ENCODE measurements at places on chromosomes 13 and 19.

- no peak for DNase-seq
Measured at GRCh38 chr19:28305513-28305912, 907.4 kb downstream of the UQCRFS1 start.

- DNase-seq = no peak
Measured at GRCh38 chr13:82803341-82803740, 1078.9 kb downstream of the SLITRK1 start.

GRCh38 chr19:35777086-35777841 is 1.9 kb downstream of the ARHGAP33 start:
- DNase-seq = no peak

- no peak for DNase-seq
Measured at GRCh38 chr13:22915442-22916082, 265.2 kb upstream of the SGCG start.

DNA sequence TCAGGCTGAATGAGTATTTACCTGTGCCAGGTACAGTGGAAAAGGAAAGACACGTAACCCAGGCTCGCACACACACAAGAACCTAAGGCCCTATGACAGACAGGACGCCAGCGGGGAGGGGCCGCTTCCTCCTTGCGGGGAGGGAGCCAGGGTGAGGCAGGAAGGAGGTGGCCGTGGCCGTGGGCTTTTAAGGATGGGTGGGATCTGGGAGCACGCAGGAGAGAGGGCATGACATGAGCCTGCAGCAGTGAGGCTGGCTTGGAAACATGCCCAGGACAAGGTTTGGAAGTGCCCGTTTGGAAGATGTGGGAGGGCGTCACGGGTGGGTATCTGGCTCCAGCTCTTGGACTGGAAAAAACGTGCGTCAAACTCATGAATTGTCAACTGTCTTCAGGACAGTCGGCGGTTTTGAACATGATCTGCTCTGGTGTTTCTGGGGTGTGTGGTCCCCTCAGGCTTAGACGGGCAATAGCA is 20.1 kb downstream of the SH3GL1 start:
- no peak for DNase-seq

DNA sequence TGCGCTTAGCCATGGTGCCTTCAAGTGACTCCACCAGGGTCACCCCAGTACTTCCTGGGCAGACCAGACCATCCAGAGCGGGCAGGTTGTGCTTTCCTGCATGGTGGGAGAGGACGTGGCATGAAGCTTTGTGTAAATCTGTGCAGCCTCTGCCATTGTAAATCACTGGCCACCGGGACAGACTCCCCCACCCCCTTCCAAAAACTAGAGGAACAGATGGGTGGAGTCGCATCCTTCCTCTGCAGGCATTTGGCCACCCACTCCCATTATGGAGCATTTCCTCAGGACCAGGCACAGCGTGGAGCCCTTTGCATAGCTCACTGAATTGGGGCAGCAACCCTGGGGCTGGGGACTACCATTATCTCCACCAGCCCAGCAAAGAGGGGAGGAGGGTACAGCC is 8.2 kb downstream of the BCKDHA start:
- no peak for DNase-seq

DNA sequence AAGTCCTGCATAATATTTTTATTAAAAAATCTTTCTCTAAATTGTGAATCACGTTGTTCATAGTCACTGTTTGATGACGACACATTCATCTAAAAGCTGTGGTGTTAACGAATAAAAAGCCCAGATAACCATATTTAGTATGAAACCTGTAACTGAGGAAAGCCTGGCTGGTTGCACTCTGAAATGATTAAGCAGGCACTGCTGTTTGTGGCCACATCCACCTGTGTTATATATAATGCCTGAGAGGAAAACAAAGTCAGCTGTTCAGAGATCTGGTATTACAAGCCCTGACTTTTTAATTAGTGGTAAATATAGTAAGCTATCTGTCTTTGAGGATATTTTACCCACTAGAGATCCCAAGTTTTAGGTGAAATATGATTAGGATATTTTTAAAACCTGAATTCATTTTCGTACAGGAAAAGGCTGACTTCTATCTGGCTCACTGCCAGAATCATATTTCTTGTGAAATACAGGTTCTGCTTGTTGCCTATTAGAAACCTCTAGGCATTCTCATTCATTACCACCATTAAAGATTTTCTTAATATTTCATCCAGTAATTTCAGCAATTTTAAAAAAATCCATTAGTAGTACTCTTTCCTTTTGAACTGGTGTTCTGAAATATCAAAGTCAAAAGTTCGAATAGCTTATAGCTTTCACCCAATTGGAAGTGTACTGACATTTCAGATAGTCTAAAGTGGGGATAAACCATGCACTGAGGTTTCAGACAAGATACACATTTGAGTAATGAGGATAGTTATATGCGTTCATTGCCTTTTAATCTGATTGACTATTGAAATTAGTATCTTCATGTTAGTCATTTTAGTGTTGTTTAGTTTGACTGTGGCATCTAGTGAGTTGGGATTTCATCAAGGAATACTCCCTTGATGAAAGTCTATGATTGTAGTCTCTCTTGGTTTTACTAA is 79.7 kb downstream of the LMO7 start:
- DNase-seq = no peak

DNA sequence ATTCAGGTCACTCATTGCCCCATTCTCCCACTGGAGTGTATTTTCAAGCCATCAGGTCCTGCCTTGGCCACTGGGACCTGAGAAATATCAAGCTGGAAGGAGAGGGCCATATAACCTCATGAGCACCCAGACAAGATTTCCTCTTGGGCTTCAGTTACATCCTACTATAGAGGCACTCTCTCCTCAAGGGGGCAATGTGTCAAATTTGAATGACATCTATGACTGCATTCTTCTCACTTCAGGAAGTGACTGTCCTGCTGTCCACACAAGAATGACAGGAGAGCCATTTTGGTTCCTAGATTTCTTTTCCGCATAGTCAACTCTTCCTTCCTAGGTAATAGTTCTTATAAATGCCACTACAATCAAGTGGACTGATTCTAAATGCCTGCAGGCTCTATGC is 416.2 kb downstream of the DIAPH3 start:
- no peak for DNase-seq

DNA sequence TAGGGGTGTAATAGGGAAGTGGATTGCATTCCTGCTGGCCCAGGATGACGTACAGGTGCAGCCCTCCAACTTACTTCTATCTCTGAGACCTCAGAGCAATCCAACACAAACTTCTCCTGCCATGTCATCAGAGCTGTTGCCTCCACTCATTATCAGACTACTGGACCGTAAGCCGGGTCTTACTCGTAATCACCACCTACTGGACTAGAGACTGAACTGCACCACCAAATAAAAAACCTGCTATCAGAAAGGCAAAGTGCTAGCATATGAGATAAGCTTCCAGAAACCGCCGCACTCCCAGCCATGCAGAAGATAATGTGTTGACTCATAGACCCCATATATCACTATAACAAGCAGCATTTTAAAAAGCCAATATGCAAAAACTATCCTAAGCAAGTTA is 102.0 kb downstream of the SLITRK1 start:
- DNase-seq = no peak

- DNase-seq = no peak
Measured at GRCh38 chr19:8214802-8215201, 5.6 kb downstream of the CERS4 start.

DNA sequence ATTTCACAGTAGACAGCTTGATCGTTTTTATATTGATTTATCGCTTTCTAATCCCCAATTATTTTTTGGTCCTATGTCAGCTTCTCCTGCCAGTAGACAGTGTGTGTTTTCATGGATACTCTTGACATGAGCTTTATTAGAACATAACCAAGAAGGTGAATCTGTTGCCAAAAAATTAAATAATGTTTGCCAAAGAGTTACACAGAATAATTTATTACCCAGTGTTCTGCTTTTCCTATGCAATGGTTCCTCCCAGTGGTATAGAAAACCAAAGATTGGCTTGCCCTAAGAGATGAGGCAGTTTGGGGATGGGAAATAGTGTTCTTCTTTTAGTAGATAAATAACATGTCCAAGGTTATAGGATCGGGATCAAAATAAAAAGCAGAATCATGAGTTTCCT is 8.5 kb upstream of the FRY start:
- DNase-seq = no peak

DNA sequence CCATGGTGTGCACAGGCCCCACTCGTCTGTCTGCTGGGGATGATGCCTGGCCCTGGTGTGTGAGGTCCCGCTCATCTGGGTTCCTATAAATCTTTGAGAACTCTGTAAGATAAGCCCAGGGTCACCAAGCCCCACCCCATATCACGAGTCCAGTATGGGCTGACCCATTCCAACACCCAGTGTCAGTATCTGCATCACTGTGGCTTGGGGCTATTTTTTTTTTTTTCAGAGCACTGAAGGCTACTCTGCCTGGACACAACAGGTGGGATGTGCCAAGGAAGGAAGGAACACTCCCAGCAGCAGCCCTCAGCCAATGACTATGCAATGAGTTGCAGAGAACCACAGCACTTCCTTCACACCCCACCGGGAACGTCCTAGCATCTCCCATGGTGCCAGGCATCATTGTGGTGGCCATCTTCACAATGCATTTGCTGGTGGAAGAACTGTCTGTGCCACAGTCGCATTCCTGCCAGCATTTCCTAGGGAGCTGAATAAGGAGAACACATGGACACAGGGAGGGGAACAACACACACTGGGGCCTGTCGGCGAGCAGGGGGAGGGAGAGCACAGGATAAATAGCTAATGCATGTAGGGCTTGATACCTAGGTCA is 83.1 kb upstream of the TSHZ3 start:
- DNase-seq = no peak

- DNase-seq = no peak
Measured at GRCh38 chr19:40754611-40755247, 3.7 kb downstream of the SNRPA start.

DNA sequence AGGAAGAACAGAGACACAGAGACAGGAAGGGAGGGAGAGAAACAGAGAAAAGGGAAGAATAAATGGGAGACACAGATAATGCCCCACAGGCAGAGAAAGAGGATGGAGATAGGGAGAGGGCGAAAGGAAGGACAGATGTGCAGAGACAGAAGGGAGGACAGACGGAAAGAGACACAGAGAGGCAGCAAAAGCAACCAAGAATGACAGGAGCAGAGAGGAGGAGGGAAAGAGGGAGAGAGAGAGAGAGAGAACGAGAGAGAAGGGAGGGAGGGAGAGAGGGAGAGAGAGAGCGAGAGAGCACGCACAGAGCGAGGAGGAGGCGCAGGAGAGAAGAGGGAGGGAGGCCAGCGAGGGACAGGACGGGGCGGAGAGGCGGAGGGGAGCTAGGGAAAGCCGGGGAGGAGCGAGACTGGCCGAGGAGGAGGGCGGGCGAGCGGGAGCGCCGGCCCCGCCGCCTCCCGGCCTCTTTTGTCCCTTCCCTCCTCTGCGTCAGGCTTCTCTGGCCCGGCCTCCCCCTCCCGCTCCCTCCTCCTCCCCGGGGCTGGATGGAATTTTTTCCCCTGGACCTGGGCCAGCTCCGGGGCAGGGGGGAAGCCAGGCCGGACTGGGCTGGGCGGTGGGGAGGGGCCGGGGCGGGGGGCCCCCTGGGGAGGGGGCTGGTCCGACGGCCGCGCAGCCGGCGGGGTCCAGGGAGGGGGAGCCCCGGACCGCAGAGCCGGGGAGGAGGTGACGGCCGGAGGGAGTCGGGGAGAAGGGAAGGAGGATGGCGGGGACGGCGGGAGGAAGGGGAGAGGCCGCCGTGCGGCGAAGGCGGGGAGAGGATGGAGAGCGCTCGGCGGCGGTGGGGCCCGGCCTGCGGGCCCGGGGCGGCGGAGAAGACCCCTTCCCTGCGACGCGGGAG is 4.2 kb upstream of the SPACA6 start:
- no peak for DNase-seq

Measured in KG1 (cell line).